ENCODE measurements at places on chromosomes 4 and X.
A peak's percentile ranks its signal among the peaks of the same experiment; 100 is the strongest.

DNA sequence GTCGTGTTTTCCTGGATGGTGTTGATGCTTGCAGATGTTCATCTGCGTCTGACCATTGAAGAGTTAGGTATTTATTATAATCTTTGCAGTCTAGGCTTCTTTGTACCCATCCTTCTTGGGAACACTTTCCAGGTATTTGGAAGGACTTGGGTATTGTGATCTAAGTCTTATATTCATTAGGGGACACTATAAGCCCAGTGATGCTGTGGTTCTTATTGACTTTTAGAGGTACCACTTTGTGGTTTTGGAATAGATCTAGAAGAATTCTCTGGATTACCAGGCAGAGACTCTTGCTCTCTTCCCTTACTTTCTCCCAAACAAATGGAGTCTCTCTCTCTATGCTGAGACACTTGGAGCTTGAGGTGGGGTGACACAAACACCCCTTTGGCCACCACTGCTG is 41.6 kb downstream of the AFM start:
- DNase-seq: no peak

DNA sequence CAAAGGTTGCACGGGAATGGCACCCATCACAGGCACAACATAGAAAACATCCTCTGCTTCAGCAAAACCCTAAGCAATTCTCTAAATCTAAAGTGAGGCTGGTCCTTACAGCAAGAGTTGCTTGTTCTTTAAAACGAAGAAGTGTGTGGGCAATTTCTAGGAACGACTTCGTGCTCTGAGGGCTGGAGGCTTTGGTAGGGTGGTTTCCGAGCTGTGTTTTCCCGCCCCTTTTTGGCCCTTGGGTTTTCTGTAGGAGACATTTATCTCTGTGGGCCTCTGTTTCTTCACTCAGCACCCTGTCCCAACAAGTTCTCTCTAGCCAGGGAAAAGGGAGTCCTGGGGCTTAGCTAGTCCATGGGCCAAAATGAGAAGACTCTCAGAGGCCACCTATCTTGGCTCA is 84.2 kb downstream of the SLC2A9 start:
- DNase-seq: no peak

- DNase-seq: no peak
Observed at GRCh38 chr4:111405989-111406388, 739.3 kb upstream of the FAM241A start.

DNA sequence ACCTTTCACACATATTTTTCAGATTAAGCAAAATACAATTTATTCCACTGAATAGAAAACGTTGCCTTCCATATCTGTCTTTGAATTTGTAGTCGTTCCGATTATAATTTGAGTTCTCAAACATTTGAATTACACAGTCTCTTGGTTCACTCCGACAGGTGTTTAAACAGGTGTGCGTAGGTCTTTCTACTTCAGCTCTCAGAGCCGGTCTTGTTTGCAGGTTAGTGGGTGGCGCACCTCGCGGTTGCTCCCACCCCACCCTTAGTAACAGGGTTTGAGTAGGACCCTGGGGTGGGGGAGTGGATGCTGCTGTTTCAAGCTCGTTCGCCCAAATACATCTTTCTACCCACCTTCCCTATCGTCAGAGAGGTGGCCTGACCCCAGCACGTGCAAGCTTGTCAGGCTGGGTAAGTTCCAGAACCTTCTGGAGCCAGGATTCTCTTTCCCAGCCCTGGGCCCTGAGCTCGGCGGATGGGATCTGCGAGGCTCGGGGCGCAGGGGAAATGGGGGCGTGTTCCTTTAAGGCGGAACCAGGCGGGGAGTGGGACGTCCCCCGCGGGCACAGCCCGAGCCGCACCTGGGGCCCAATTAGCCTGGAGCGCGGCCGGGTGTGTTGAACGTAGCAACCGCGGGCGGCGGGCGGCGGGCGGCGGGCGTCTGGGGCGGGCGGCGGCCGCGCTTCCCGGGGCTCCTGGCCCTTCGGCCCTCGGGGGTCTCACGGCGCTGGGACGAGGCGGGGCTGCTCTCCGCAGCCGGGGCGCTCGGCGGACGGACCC is at the start of gene FAM149A:
TSS of gene FAM149A (plus strand) at position 591 of the 776 bp plus-strand sequence.
- DNase-seq: peak; percentile 21

GRCh38 chr4:5752376-5753184 is 41.6 kb downstream of the EVC start:
- DNase-seq: no peak

- DNase-seq: no peak
Observed at GRCh38 chrX:103356130-103356798, at the start of gene TCEAL9. Gene TCEAL9 (plus strand): TSS chrX:103356506. CDS start chrX:103357685, 1,179 bp downstream.

DNA sequence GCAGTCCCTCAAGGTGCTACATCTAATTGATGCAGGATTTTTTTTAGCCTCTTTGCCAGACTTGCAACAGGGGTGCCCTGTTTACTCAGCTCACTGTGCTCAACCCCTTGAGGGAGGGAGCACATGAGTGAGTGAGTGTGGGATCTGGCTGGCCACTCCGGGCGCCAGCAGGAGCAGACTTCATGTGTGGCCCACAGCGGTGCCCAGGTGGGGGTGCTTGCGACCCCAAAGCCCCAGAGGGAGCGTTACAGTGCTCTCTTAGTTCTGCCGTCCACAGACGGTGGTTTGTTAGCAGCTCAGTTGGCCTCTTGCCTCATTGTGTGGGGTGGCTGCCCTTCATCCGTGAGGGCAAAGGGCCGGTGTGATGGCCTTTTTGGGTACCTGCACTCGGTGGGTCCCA is 81.6 kb upstream of the MYOZ2 start:
- DNase-seq: no peak

DNA sequence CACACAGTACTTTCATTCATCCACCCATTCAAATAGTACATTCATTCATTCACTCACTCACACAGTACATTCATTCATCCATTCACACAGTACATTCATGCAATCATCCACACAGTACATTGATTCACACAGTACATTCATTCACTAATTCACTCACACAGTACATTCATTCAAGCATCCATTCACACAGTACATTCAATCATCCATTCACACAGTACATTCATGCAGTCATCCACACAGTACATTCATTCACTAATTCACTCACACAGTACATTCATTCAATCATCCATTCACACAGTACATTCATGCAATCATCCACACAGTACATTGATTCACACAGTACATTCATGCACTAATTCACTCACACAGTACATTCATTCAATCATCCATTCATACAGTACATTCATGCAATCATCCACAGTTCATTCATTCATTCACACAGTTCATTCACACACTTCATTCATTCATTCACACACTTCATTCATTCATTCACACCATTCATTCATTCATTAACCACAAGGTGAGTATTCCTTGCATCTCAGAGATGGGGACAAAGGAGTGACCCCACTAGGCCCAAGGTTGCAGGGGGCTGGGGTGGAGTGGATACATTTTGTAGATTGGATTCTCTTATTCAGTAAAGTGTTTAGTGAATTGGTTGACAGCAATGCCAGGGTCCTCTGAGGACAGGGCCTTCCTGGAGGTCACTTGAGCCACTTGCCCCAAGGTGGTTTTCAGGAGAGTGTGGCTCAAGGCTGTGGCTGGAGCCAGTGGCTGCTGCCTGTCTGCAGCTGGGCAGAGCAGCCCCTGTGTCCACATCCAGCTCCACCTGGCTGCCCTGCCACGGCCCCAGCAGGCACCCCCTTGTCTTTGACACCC is 4.3 kb upstream of the SPON2 start:
- DNase-seq: no peak

Data from stimulated activated CD8-positive, alpha-beta memory T cell treated with anti-CD3 and anti-CD28 coated beads, Interleukin-7, amount 100 ng/mL, for 4 hours (primary cell).